CD4-positive, alpha-beta T cell (primary cell): ENCODE measurements at places on chromosomes 1 and 21.

DNA sequence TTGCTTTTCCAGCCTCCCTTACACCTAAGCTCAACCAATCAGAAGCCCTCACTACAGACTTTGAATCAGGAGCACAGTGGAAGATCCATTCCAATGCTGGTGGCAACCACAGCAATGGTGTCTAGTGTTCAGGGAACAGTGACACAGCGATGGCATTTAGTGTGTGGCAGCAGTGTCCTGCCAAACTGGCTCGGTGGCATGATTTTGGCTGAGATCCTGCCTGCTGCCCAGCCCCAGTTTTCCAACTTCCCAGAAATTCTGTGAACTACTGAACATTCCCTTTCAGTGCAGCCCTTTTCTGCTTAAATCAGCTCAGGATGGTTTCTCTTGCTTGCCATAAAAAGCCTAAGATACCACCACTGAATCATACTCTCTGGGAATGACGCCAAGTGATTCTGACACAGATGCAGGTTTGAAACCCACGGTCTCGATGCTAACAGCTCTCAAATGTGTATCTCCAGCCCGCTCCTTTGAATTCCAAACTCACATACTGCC, 8.8 kb downstream of the ASAP3 start:
- no peak for DNase-seq

DNA sequence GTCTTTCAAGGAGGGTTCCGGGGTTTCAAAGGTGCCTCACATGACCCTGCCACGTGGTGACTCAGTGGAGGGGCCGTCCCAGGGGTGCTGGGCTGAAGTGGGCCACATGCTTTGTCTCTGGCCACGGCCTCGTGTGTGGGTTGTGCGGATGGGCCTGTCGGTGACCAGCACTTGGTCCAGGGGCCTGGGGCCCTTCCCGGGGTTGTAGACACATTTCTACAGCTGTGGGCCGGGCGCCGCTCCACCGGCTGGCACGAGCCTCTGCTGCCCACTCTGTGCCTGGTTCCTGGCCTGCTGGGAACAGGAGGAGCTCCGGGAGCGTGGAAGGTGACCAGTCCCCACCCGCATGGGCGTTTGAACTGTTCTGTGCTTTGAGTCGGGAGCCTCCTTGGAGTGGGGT, 75.4 kb upstream of the TTC34 start:
- no peak for DNase-seq

- no peak for DNase-seq
Measured at GRCh38 chr1:88454781-88455180, 229.3 kb upstream of the PKN2 start.

GRCh38 chr1:89904219-89904980, 83.6 kb downstream of the LRRC8D start:
- no peak for DNase-seq

DNA sequence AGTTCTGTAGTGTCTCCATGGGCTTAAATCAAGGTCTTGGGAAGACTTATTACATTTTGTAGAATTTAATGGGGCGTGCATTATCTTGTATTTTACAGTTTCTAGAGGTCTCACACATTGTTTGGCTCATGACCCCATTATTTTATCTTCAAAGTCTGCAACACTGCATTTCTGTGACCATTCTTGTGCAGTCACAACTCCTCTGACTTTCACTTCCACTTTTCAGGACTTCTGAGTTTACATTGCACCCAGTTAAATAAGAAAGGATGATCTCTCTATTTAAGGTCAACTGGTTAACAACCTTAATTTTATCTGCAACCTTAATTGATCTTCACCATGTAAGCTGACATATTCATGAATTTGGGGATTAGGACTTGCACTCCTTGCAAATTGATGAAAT, 1186.6 kb downstream of the MRPL39 start:
- no peak for DNase-seq

DNA sequence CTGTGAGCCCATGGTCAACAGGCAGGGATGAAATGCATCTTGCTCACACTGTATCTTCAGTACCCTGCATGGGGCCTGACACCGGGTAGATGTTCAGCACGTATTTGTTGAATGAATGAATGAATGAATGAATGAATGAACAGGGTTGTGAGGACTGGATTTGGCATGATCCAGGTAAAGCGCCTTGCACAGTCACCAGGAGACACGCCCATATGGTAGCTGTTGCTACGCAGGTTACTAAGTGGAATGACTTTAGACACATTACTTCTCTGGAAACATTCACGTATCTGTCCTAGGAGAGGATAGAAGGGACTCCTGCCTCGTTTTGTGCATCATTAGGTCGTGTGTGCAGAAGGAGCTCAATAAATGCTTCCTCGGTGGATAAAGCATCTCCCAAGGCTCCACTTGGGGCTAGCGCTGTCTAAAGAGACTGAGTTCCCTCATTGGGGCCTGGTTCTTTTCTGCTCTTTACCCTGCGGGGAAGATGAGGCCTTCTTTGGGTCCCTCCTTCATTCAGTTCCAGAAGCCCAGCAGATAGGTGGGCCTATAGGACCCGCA, 54.2 kb downstream of the NDUFS5 start:
- DNase-seq, result no peak

DNA sequence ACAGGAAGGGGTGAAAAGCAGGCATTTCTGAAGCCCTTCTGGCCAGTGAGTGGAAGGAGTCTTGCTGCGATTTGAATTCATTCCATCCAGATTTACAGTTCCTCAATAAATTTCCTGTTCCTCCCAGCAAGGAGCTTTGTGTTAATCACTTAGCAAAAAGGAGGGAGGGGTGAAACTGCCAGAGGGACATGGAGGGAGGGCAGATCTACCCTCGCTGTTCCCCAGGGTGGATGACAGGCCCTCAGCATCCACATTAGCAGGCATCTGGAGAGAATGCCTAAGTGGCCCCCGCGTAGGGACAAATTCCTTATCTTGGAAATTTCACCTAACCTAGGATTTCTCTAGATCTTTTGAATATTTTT, 1.2 kb downstream of the ETV3 start:
- peak; percentile 36 for DNase-seq

DNA sequence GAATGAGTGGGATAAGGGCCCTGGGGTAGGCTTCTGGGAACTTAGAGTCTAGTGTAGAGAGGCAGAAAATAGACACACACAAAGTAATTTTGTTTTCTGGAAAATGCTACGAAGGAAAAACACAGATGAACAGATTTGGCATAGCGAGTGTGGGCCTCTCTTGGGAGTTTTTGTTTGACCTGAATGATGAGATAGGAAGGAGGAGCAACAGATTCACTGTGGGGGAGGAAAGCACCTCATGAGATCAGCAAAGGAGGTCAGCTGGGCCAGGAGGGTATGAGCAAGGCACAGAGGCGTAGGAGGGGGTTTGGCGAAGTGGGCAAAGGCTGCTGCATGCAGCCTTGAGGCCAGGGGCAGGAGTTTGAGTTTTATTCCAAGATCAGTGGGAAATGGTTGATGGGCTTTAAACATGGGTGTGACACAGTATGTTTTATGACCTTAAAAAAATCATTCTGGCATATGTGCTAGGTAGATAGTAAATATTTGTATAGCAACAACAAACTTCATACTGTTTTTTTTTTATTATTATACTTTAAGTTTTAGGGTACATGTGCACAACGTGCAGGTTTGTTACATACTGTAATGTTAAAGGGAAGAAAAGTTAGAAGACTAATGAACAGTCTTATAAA, 57.9 kb downstream of the FGGY start:
- no peak for DNase-seq

- DNase-seq, result no peak
Measured at GRCh38 chr1:82125119-82125518, 324.4 kb downstream of the ADGRL2 start.

- no peak for DNase-seq
Measured at GRCh38 chr1:211932231-211932932, 101.8 kb upstream of the LPGAT1 start.

GRCh38 chr1:56844545-56845136, 10.0 kb upstream of the C8A start:
- no peak for DNase-seq

- no peak for DNase-seq
Measured at GRCh38 chr21:46124083-46124925, 26.4 kb downstream of the COL6A2 start.

- no peak for DNase-seq
Measured at GRCh38 chr1:205532996-205533735, 28.7 kb downstream of the CDK18 start.

- no peak for DNase-seq
Measured at GRCh38 chr1:231068762-231069161, 28.7 kb upstream of the FAM89A start.

DNA sequence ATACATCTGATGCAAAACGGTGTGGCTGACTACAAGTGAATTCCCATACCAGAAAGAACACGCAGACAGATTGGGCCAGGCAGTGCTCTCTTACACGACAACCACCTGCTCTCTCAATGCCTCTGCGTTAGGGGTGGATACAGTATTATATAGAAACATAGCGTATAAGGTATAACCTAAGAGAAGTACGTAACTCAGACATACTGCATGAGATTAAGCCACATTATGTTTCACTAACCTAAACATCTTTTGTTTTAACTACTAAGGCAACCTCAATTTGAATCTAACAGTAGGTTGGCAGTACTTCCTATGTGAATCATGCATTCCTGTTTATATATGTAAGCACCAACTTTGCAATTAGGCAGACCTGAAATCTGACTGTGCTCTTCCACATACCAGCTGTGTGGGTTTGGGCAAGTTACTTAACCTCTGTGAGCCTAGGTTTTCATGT, 58.1 kb upstream of the COA6 start:
- DNase-seq, result no peak

DNA sequence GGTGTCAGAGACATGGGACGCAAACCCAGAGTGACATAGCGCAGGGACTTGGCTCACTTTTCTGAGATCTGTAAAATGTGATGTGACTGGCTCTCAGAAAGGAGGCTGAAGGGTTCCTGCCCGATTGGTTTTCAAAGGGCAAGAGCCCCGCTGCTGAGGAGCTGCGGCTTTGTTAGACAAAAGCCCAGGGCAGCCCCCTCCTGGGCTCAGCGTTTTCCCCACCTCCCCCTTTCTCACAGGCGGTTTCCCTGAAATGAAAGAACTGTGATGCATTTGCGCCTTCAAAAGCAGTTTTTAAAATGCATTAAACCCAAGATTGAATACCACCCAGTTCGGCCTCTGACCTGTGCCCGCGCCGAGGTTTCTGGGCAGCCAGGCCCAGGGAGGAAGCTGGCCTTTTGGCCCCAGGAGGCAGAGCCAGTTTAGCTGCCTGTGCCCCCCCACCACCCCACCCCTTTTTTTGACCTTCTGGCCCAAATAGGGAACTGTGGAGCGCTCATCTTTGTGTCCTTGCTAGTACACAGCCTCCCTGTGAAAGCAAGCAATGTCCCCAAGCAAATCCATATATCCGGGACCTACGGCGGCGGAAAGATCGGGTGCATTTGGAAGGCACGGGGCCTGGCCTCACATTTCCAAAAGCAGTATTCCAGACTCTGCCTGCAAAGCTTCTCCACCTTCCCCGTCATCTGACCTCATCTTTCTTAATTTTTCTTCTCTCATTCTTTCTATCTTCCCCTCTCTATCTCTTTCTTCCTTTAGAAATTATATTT, 28.6 kb downstream of the CD247 start:
- DNase-seq, result peak; percentile 65

DNA sequence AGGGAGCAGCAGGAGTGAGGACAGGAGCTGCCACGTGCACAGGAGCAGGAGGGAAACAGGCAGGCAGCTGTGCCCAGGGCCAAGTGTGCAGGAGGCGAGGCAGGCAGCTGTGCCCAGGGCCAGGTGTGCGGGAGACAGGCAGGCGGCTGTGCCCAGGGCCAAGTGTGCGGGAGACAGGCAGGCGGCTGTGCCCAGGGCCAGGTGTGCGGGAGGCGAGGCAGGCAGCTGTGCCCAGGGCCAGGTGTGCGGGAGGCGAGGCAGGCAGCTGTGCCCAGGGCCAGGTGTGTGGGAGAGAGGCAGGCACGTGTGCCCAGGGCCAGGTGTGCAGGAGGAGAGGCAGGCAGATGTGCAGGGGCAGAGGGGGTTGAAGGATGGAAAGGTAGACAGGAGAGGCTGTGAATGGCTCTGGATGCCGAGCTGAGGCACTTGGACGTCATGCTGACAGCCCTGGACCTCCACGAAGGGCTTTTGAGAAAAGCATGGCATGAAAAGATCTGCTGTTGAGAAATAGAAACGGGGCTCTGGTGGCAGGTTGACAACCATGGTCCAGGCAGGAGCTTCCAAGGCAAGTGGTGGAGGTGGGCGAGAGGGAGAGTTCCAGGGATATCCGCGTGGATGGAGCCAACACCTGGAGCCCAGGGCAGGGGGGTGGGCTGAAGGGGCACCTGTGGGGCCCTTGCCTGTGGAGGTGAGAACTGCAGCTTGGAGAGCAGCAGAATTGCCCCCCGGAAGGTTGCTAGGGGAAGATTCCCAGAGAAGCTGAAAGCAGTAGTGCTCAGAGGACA, 19.1 kb upstream of the NPHP4 start:
- no peak for DNase-seq

DNA sequence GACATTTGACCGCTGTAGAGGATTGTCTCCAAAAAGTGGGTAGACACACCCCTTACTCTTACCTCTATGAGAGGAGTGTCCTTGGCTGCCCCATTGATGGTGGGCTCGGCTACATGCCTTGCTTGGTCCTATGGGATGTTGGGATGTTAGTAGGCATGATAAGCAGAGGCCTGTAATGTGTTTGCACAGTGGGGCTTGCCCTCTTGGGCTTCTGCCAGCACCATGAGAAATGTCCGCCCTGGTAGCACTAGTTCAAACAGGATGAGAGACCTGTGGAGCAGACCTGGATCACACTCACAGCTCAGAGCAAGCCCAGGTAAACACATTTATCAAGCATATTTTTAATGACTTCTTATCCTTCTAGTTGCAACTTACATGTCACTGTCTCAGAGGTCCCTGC, 54.2 kb downstream of the SH3GLB1 start:
- DNase-seq, result no peak

DNA sequence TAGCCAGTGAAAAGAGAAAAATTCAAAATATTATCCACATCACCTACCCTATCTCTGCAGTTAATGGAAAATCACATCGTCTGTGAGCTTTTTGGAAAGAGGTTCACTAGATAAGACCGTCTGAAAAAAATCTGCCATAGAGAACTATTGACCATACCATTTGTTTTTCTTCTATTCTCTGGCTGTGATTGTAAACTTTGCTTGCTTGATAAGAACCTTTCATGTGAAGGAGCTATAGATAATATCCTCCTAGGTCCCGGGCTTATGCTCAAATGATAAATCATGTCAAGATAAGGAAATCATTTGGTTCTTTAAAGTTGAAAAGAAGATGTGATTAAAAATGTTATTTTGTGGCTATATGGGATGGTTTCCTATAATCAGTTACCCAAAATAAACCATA, 369.9 kb downstream of the SIPA1L2 start:
- no peak for DNase-seq

GRCh38 chr21:39353295-39353694, 4.4 kb upstream of the HMGN1 start:
- DNase-seq, result no peak

DNA sequence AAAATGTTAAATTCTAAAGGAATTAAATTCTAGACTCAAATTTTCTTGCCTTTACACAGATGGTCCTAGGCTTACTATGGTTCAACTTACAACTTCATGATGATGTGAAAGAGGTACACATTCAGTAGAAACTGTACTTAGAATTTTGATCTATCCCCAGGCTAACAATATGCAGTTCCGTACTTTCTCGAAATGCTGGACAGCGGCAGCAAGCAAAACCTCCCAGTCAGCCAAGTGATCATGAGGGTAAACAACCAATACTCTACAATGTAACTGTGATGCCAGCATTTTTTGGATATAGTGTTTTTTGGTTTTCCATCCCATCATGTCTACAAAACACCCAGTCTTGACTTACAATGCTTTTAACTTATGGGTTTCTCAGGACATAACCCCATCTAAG, 25.7 kb downstream of the VAV3 start:
- no peak for DNase-seq

- DNase-seq, result no peak
Measured at GRCh38 chr1:19949016-19949415, 25.6 kb upstream of the PLA2G2E start.

- no peak for DNase-seq
Measured at GRCh38 chr1:24871306-24871901, 58.7 kb downstream of the RUNX3 start.
